ENCODE measurements at places on chromosomes 2 and 18.

GRCh38 chr18:57210107-57210715, 63.3 kb downstream of the BOD1L2 start:
- peak; percentile 65 for DNase-seq

DNA sequence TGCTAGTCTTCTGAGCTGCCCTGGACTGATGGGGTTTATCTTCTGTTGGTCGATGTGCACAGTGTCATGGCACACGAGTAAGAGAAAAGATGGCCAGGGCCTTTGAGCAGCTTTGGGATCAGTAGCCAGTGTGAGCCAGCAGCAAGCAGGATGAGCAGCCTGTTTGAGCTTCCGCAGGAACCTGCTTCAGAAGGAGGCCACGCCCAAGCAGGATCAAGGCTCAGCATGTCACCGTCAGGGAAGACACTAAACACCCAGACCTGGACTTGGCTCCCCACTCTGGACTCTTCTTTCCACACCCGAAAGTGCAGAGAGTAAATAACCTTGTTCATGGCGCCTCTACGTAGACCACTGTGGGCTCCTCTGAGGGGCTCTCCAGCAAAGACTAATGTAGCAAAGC, 25.2 kb upstream of the ASB1 start:
- DNase-seq: no peak

DNA sequence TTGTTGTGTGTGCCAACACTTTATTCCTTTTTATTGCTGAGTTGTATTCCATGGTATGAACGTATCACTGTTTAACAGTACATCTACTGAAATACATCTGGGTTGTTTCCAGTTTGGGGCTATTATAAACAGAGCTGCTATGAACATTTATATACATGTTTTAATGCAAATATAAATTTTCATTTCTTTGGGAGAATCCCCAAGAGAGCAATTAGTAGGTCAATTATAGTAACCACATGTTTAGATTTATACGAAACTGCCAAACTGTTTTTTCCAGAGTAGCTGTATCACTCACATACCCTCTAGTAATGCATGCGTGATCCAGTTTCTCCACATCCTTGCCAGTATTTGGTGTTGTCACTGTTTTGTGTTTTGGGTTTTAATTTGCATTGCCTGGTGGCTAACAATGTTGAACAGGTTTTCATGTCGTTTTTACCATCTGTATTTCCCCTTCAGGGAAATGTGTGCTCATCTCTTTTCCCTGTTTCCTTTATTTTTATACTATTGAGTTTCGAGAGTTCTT, 81.0 kb downstream of the TMEM131 start:
- DNase-seq: no peak

DNA sequence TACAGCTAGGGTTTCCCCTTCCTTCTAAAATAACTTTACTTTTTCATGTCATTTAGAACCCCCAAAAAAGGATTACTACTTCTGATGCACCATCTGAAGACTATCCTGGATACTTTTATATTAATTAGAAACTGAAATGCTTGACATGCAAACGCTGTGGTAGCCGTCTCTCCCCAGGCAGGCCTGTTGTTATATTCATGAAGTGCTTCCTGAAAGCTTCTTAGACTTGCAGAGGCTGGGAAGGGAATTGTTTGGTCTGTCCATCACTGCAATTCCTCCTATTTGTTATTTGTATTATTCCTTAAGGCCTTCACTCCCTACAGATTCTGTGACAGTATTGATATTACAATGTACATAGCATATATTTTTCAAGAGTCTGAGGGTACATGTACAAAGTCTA, 370.2 kb downstream of the NRXN1 start:
- no peak for DNase-seq

Measured in Caco-2 (cell line).